ENCODE measurements at places on chromosomes 1 and 21.

DNA sequence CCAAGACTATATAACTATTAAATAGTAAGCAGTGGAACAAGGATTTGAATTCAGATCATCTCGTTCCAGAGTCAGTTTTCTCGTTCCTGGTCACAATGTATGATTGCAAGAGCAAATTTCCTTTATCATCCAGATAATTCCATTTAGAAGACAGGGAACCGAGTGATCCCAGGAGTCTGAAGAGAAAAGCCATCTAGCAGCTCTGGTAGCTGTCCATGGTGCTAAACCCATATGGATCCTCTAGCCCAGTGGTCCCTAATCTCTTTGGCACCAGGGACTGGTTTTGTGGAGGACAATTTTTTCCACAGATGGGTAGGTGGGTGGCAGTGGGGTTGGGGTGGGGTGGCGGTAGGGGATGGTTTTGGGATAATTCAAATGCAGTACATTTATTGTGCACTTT lies 229.4 kb downstream of the PTPRU start:
- no peak for DNase-seq

- no peak for DNase-seq
Observed at GRCh38 chr1:154666051-154666790, 58.2 kb upstream of the ADAR start.

DNA sequence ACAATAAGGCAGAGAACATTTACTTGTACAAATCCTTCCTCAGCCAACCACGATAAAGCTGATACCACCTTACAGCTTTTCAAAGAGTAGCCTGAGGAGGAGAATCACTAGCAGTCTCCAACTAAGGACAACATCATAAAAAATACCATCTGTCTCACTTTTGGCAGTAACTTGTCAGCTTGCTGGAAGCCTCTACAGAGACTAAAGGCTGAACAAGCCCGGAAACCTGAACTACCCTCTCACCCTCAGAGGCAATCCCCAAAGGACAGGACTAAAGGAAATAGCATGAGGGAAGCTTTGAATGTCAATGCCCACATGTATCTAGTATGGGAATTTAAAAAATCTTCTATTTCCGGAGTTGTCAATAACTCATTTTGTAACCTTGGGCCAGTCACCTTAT lies 10.6 kb downstream of the SRSF4 start:
- no peak for DNase-seq

DNA sequence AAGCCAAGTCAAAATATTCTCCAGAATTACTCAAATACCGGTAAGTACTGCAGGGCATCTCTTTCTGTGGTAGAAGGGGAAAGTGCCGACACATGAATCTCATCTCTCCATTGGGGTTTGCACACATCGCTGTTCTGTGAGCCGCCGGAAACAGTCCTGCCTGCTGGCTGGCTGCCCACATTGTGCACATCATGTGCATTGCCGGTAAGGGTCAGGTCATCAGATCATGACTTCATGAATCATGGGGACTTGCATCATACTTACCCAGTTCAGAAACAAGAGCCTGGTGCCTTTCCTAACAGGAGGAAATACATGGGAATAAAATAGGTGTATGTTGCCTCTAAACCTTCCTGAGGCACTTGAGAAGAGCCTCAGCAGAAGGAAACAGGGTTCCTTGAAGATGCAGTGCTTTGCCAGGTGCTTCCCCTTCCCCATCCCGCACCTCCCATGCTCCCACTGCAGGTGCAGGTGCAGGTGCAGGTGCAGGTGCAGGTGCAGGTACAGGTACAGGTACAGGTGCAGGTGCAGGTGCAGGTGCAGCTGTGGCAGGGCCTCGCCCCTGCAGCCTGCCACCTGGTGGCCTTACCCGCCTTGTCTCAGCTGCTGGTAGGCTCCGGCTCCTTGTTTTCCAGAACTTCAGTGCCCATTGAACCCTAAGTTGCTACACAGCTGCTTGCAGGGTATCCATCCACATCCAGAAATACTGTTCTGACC lies 26.5 kb downstream of the GPR137B start:
- no peak for DNase-seq

GRCh38 chr1:162951553-162952315 lies 90.8 kb upstream of the CCDC190 start:
- DNase-seq = no peak
